ENCODE measurements at places on chromosomes 1 and 21.

- DNase-seq, result no peak
Observed at GRCh38 chr1:116739371-116740012, 14.7 kb upstream of the CD2 start.

- DNase-seq, result no peak
Observed at GRCh38 chr1:112906150-112906698, 49.8 kb downstream of the SLC16A1 start.

DNA sequence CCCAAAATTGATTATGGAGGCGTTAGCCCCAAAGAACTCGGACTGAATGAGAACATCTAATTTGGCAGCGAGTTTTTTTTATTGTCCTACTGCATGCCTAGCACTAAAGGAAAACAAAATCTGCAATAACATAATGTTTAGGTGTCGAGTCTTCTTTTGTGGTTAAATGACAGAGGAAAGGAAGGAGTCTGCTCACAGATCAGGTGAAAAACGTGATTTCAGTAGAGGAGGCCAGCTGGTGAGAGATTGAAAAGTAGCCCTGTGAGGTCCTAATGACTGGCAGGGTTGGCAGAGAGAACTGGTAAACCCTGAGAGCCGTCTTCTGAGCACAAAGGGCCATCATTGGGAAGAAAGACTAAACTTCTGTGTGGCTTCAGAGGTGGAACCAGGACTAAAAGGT lies 24.2 kb downstream of the WDTC1 start:
- no peak for DNase-seq

GRCh38 chr1:221806984-221807383 lies 65.1 kb upstream of the DUSP10 start:
- no peak for DNase-seq

DNA sequence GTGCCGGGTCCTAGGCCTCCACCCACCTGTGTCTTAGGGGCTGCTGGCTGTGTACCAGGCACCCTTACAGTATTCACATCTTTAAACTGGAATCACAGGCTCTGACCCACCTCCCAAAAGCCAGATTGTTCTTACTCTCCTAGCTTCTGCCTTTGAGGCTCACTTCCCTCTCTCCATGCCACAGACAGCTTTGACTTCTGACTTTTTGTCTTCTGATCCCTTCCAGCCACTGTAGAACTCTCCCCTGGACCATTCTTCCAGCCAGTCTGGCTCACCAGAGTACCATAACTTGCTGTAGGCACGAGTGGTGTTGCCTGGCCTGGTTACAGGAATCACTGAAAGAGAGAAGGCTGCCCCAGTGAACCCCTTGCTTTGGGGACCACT lies 58.1 kb upstream of the STUM start:
- DNase-seq, result no peak

GRCh38 chr1:39507230-39507928 lies 15.9 kb downstream of the BMP8A start:
- DNase-seq, result no peak

DNA sequence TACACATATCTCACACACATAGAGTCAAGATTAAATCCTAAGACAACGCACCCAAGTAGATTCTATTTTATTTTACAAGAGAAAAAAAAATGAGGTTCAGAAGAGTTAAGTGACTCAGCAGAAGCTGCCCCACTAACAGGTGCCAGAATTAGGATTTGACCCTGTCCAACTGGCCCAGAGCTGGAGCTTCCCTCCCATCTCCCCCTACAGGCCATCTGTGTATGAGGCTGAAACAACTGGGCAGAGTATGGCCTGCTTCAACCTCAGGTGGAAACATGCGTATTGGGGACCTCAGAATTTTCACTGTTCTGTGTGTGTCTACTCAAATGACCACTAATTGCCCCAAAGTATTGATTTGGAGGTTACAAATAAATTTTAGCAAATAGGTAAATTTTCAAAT lies 29.9 kb downstream of the PSMG1 start:
- DNase-seq, result no peak

DNA sequence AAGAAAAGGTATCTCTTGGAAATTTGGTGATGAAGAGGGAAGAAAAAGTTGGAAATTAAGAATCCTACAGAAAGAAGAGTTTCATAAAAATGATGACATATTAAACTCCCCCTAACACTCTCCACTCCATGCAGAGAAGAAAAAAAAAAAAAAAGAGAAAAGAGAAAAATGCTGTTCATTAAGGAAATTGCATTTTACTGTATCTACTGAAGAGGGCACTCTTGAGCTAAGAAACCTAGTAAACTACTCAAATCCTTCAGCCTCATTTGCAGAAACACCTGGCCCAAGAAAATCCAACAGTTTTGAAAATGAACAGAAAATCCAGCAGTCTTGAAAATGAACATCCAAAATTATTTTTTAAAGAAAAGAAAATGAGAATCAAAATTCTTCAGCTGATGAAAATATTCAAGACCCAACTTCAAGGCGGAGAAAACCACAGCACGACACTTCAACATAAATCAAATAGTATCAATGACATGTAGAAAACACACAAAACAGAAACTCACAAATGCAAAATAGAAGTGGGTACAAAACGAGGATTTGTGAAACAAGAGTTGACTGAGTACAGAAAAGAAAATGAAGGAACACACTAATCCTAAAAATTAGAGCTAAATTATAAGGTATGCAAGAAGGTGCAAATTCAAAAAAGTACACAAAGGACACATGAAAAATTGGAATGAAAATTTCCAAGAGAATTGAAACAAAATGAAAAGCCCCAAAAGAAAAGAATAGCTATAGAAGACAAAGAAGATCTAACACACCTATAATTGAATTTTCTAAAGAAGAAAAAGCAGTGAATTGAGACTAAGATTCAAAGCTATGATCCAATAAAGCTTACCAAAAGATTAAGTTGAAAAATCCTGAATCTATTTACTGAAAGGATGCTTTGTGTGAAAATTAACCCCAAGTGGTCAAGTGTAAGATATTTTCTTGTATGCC lies 73.2 kb upstream of the DNAJC6 start:
- no peak for DNase-seq

DNA sequence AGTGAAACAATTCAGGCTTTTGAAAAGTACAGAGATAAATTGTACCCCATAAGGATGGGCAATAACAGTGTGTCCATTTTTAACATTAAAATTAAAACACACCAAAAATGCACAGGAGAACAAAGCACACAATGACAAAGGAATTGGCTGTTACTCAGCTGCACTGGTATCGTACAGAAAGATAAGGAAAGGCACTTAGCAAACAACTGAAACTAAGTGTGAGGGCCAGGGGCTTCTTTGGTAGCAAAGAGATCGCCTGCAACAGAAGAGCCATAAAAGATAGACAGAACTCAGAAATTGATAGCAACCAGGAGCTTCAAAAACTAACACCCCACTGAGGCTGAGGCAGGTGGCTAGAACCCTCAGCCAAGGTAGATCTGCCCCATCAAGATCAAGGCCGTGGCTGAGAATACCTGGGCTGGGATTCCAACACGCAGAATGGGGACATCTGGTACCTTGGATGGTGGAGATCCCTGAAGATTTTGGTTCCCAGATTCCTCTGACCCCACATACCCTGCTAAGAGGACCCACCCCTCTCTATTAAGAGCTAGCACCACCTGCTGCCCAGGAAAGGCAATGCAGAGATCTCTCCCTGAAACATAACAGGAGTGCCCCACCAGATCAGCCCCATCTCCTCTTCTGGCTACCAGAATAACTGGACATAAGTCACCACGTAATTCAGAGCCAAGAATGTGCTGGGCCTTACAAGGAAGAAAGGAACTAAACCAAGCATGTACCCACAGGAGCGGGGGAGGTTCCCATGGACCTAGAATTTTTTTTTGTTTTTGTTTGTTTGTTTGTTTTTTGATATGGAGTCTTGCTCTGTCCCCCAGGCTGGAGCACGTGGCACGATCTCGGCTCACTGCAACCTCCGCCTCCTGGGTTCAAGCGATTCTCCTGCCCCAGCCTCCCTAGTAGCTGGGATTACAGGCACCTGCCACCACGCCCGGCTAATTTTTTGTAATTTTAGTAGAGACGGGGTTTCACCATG lies 16.2 kb downstream of the PLEKHO1 start:
- peak; percentile 56 for DNase-seq

DNA sequence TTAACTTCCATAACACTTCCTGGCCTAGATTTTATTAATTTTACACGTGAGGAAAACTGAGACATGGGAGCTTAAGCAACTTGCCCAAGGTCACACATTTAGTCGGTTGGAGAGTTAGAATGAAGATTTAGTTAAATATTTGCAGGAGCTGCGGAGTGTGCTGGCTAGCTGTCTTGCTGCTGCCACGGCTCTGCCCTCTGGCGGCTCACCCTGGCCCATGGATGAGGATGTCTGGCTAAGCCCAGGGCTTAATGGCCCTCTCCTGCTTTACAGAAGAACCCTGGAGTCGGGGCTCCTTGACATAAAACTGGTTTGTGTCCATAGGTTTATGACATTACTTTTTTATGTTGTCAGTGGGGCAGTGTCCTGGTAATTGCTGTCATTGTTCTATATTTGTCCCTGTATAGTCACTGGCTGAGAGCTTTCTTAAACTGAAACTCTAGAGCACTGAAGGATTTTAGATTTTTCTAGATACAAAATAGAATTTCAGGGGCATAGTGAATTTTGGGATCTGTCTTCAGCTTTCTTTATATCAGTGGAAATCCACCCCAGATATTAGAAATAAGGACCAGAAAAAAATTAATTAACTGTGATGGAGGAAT lies 88.9 kb upstream of the WLS start:
- DNase-seq, result no peak

GRCh38 chr1:30871276-30871871 lies 37.2 kb downstream of the SDC3 start:
- DNase-seq, result no peak

GRCh38 chr1:116268211-116268610 lies 104.8 kb upstream of the ATP1A1 start:
- DNase-seq, result peak; percentile 21

DNA sequence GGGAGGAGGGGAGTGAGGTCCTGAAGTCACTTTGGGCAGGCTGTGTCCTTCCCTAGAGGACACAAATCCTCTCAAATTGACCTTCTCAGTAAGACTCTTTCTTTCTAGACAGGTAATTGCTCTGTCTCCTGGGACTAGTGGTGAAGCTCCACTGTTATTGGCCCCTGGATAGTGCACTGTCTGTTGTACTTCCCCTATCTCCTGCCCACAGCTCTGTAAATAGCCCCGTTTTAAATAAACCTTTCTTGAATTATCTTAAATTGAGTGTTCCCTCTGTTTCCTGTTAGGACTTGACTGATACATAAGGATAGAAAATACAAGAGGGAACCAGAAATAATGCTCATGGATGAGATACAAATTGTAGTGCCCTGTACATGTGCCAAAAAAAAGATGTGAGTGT lies 229.5 kb upstream of the USP24 start:
- no peak for DNase-seq

- DNase-seq, result no peak
Observed at GRCh38 chr21:35159881-35160280, 110.8 kb upstream of the RUNX1 start.

DNA sequence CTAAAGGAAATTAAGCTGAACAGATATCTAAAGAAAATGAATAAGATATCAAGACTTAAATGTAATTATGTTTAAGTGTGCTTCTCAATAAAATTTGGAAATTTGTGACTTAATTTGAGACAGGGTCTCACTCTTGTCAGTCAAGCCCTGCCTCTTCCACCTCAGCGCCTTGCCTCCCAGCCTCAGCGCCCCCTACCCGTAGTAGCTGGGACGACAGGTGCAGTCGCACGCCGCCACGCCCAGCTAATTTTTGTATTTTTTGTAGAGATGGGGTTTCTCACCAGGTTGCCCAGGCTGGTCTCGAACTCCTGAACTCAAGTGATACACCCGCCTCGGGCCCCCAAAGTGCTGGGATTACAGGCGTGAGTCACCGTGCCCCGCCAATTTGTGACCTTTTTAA lies 117.0 kb downstream of the CLEC20A start:
- peak; percentile 9 for DNase-seq

- DNase-seq, result no peak
Observed at GRCh38 chr1:9343269-9343668, 50.6 kb downstream of the SPSB1 start.

- no peak for DNase-seq
Observed at GRCh38 chr1:85449356-85449755, 15.6 kb downstream of the DDAH1 start.

DNA sequence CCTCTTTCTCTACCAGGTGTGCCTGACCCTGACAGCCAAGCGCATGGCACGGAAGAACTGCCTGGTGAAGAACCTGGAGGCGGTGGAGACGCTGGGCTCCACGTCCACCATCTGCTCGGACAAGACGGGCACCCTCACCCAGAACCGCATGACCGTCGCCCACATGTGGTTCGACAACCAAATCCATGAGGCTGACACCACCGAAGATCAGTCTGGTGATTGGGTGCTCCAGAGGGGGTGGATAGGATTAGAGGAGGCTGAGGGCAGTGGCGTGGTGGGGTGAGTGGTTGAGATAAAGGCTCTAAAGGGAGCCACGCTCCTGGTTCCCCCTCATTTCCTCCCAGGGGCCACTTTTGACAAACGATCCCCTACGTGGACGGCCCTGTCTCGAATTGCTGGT lies 13.1 kb downstream of the ATP1A2 start:
- DNase-seq, result no peak

DNA sequence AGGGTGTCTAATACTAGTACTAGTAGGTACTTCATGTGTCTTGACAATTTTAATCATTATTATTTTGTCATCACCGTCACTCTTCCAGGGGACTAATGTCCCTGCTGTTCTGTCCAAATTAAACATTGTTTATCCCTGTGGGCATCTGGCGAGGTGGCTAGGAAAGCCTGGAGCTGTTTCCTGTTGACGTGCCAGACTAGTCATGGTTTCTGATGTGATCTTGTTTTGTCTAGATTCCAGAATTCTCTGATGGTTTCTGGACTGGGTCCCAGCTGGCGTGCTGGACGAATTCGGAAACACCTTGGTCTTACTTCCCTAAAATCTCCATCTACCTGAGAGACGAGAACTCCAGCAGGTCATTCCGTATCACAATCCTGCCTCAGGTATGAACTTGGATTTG lies 66.1 kb upstream of the FAM3B start:
- DNase-seq, result no peak

DNA sequence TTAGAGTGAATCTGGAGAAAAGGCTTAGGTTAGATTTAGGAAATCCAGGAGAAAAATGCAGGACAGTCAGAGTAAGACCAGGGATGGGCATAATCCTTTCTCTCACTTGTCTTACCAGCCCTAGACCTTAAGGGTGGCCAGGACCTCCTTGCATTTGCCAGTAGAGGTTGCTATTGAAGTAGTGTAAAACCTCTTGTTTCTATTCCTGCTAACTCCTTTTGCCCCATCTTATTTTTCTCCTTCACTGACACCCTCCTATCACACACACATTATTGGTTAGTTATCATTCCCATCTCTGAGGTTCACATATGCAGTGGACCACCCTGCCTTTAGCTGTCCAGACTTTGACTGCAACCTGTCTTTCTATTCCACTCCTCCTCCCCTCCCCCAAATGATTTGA lies 75.0 kb upstream of the MACF1 start:
- DNase-seq, result no peak

DNA sequence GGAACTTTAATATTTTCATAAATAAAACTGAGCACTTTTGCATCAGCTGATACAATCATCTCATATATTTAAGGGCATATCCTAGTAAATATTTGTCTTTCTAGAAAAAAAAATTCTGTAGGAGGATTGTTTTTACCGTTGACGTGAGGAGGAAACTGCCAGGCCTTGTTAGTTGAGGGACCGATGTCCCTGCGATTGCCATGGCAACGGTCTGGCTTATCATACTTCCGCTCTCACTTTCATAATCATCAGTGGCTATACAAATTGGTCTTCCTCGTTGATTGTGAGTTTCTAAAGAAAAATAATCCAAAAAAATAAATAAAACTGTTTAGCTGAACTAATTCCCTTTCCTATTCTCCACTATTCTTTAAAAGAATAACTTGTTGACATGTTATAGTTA lies 69.3 kb upstream of the ANGPTL3 start:
- peak; percentile 4 for DNase-seq

Data from stimulated activated CD4-positive, alpha-beta T cell treated with anti-CD3 and anti-CD28 coated beads, Interleukin-15, amount 100 ng/mL, for 24 hours (primary cell).